ENCODE measurements at places on chromosomes 1 and 21. TPM values are rescaled to one million over a fixed set of nuclear protein-coding genes. Genes with fewer than 3 reads are reported as not detected.

GRCh38 chr1:205356440-205357139 lies at the start of gene KLHDC8A:
TSS of gene KLHDC8A (minus strand) at chr1:205356922. CDS start at chr1:205343604, 13,318 bp downstream.
- H3K4me1 ChIP-seq, result peaks cover 15% of the 10 kb centered on the region
- DNase-seq, result no peak
- H3K4me3 ChIP-seq, result no peak within 1 kb of the TSS
- no peaks in the 10 kb centered on the region for H3K36me3 ChIP-seq
- peaks cover 3% of the 10 kb centered on the region for H3K27me3 ChIP-seq
- H3K27ac ChIP-seq, result no peak within 1 kb of the TSS

GRCh38 chr1:228542981-228543380 lies 55.8 kb downstream of the RNF187 start:
- H3K4me3 ChIP-seq, result no peak overlapping the region
- no peaks in the 10 kb centered on the region for H3K36me3 ChIP-seq
- H3K4me1 ChIP-seq, result no peaks in the 10 kb centered on the region

DNA sequence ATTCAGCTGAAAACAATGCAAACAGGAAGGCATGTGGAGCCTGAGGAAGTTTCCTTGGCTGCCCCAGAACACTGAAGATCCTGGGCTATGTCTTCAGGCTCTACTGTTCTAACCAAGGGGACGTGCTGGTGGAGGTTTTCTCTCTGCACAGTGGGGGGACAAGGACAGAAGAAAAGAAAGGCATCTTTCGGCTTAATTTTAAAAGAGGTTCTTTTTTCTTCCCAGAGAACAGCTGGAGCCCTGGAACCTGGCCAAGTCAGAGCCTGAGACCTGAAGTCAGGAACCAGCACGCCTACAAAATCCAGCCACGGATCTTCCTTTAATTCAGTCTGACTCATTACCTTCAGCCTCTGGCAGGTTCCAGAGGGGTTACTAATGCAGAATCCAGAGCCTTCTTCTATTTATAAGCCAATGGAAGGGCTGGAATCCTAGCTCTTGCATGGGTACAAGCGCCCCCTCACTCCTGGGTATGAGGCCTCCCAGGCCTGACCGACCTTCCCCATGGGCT lies 19.8 kb downstream of the CTNNBIP1 start:
- no peak for DNase-seq
- no peak overlapping the region for H3K4me3 ChIP-seq
- H3K27me3 ChIP-seq, result no peaks in the 10 kb centered on the region
- peaks cover 52% of the 10 kb centered on the region for H3K4me1 ChIP-seq
- H3K27ac ChIP-seq, result peak overlapping the region; percentile 92

GRCh38 chr1:19062258-19063029 lies 106.0 kb upstream of the IFFO2 start:
- no peaks in the 10 kb centered on the region for H3K36me3 ChIP-seq
- peaks cover 13% of the 10 kb centered on the region for H3K4me1 ChIP-seq
- H3K4me3 ChIP-seq, result no peak overlapping the region

The SPATA1 gene
- total RNA-seq, result 1.0 TPM

- H3K36me3 ChIP-seq, result no peaks in the 10 kb centered on the region
- H3K27me3 ChIP-seq, result peaks cover 13% of the 10 kb centered on the region
- no peak overlapping the region for H3K4me3 ChIP-seq
- H3K27ac ChIP-seq, result no peak overlapping the region
- DNase-seq, result no peak
Observed at GRCh38 chr1:233372218-233373120, 44.9 kb downstream of the MAP3K21 start.

DNA sequence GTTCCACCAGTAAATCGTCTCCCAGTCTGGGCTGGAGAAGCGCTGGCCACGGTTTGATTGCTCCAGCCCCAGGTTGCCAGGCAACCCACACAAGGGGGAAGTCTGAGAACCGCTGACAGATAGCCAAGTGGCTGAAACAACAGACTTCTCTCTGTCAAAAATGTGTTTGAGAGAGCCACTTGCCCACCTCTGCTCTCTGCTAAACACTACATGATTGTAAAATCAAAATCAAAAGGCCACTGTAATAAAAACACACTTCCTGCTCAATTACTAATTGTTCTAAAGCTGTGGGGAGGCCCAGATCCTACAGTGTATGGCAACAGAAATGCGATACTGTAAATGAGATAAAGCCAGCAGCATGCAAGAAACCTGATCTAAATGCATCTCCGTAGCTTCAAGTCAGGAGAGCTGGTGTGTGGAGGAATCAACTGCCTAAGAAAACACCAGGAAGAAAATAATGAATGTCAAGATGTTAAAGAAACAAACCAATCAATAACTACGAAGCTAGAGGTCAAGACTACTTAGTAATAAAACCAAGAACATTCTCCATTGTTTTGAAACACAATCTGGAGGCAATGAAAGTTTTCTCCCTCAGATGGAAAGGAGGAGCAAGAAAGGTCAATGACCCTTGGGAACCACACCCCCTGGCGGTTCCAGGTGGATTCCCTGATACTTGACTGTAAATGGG lies 121.2 kb downstream of the SLC45A1 start:
- no peaks in the 10 kb centered on the region for H3K36me3 ChIP-seq
- peaks cover 21% of the 10 kb centered on the region for H3K4me1 ChIP-seq
- DNase-seq, result no peak
- H3K4me3 ChIP-seq, result no peak overlapping the region
- no peaks in the 10 kb centered on the region for H3K27me3 ChIP-seq
- peak overlapping the region; percentile 94 for H3K27ac ChIP-seq

The EVI5 gene
- 66.8 TPM for total RNA-seq

The IVL gene
- total RNA-seq, result not detected

DNA sequence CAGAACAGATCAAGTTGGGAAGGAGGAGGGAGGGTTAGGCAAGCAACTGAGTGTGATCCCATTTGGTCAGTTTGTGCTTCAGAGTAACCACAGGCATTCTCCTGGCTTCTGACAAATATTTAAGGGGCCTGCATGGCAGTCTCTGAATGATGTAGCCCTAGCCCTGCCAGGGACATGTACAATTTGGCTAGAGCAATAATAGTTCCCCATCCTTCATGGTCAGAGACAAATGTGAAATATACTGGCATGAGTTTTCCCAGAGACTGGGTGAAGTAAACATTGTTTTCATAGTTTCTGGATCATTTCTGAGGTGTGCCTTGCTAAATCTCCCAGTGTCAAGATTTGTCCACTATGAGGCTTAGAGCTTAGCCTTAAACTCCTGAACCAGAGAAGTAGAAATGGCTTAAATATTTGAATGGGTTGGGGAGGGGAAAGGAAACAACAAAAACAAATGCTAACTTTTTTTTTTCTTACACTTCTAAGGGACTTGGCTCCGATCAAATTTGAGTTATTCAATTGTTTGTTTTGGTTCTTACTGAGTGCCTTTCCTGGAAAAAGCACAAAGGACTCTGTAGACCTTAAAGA lies 42.0 kb upstream of the UBE2U start:
- DNase-seq, result no peak
- peaks cover 26% of the 10 kb centered on the region for H3K36me3 ChIP-seq
- H3K4me3 ChIP-seq, result no peak overlapping the region
- peak overlapping the region; percentile 86 for H3K27ac ChIP-seq

The ZFYVE9 gene
- total RNA-seq, result 20.9 TPM

DNA sequence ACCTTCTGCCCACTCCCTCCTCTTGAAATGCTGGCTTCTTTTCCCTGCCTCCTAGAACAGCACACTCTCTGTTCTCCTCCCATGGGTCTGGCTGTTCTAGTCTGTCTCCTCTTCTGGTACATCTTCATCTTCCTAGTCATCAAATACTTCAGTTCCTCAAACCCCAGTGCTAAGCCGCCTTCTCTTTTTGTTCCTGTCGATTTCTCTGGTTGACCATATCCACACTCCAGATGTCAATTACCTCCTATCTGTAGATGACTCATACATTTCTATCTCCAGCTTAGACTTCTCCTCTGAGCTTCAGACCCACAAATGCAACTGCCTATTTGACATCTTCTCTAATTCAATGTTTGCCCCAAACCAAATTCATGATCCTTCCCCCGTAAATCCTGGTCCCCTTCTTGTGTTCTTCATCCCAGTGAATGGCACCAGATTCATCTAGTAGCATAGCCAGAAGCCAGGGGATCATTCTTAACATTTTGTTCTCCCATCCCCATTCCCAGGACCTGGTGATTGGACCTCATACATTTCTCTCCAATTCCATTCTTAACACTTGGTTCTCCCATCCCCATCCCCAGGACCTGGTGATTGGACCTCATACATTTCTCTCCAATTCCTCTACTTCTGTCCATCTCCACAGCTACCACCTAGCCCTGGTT lies 35.9 kb downstream of the USP24 start:
- DNase-seq, result no peak
- no peak overlapping the region for H3K27ac ChIP-seq
- H3K36me3 ChIP-seq, result no peaks in the 10 kb centered on the region
- H3K4me3 ChIP-seq, result no peak overlapping the region
- H3K27me3 ChIP-seq, result no peaks in the 10 kb centered on the region
- no peaks in the 10 kb centered on the region for H3K4me1 ChIP-seq

DNA sequence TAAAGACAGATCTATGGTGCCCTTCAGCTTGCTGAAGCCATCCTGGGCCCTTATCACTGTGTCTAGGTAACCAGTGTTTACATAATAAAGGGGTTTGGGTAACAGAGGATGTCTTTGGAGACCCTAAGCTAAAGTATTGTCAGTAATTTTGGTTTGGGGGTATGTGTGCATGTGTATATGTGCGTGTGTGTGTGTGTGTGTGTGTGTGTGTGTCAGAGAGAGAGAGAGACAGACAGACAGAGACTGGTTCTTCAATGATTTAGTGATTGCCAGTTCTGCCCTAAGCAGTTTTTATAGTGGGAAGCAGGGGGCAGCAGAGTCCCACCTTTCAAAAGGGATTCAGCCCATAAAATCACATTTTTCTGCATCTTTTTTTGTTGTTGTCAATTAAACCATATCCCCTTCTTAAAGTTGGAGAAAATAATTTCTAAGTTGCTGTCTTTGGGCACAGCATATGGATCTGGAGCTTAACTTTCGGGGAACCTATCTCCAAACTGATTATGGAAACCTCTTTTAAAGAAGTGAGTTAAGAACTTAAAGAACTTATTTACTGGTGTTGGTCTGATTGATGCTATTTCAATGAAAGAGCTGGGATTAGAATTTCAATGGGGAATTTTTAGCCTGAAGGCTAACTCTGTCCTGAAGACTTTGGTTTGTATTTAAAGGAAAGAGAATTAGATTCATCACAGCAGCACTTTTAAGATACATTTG lies 51.1 kb downstream of the ZNF326 start:
- no peak overlapping the region for H3K4me3 ChIP-seq
- no peaks in the 10 kb centered on the region for H3K4me1 ChIP-seq
- peaks cover 5% of the 10 kb centered on the region for H3K27me3 ChIP-seq

DNA sequence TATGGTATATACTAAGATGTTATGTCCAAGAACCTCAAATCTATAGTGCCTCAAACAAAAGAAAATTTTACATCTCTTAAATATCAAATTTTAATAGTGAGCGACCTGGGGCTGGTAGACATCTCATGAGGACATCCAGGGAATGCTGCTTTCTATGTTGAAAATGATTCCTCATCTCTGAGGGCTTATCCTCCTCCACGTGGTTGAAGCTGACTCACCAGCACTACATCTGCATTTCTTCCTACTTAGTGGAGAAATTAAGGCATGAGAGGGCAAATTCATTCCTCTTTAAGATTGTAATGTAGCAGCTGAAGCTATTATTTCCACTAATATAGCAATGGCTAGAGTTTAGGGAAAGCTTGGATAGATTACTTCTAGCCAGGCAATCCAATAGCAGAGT lies 529.5 kb downstream of the COL11A1 start:
- no peak overlapping the region for H3K27ac ChIP-seq
- H3K36me3 ChIP-seq, result no peaks in the 10 kb centered on the region
- DNase-seq, result no peak
- H3K4me1 ChIP-seq, result no peaks in the 10 kb centered on the region
- peaks cover 10% of the 10 kb centered on the region for H3K27me3 ChIP-seq

The OLFML3 gene
- total RNA-seq, result 33.1 TPM

DNA sequence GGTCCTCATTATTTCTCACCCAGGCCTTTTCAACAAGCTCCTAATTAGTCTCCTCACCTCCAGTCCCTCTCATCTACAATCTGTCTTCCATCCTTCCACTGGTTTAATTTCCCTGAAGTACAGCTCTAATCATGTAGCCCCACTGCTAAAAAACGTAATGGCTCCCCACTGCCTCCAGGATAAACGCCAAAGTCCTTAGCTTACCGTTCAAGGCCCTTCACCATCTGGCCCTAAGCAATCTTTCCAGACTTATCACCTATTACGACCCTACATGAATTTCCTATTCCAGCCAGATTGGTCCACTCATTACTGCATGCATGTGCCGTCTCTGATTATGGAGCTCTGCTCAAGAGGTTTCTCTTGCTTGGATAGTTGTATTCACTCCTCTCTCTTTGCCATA lies 83.1 kb upstream of the DAB1 start:
- H3K36me3 ChIP-seq, result no peaks in the 10 kb centered on the region
- H3K27ac ChIP-seq, result no peak overlapping the region
- no peak overlapping the region for H3K4me3 ChIP-seq
- H3K4me1 ChIP-seq, result no peaks in the 10 kb centered on the region
- peaks cover 7% of the 10 kb centered on the region for H3K27me3 ChIP-seq

GRCh38 chr1:18666317-18666920 lies 35.8 kb downstream of the PAX7 start:
- peaks cover 35% of the 10 kb centered on the region for H3K27me3 ChIP-seq
- H3K27ac ChIP-seq, result no peak overlapping the region
- no peaks in the 10 kb centered on the region for H3K4me1 ChIP-seq
- no peak for DNase-seq

The KRTAP19-3 gene
- total RNA-seq, result not detected

The ZNF670 gene
- total RNA-seq, result 3.6 TPM

GRCh38 chr21:33169359-33169758 lies 60.4 kb upstream of the IFNAR2 start:
- DNase-seq, result no peak
- no peaks in the 10 kb centered on the region for H3K36me3 ChIP-seq
- peaks cover 53% of the 10 kb centered on the region for H3K27me3 ChIP-seq
- H3K27ac ChIP-seq, result no peak overlapping the region
- no peaks in the 10 kb centered on the region for H3K4me1 ChIP-seq

The PTGFR gene
- total RNA-seq, result 2.0 TPM

DNA sequence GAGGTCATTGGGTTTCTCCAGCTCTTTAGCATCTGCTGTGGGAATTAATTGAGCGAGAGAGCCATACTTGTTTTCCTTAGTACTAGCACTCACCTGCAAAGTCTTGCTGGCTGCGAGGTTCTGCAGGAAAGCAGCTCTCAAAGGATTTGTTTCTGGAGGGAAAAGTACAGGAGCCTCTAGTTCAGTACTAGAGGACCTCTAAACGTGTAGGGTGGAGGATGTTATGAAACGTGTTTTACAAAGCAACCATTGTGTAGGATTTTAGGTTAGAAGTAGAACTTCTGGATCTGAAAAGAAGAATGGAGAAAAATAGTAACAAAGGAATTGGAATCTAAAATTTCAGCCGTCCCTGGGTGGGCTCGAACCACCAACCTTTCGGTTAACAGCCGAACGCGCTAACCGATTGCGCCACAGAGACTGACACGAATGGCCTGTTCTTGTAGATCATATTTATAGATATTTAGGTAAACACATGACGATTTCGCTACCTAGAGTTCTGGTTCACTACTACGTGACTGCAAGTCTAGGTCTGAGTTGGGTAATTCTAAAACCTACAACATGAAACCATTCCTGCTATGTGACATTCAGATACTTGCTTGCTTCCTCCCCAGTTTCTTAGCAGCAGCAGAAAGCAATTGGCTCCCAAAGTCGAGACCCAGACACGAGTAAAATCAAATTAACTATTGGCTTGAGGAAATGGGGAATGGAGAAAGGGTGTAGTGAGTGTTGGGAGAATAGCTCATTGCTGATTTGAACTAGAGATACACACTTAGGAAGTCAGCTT lies 60.2 kb upstream of the CFAP126 start:
- H3K36me3 ChIP-seq, result no peaks in the 10 kb centered on the region
- H3K4me3 ChIP-seq, result peak overlapping the region; percentile 63
- H3K27ac ChIP-seq, result peak overlapping the region; percentile 49
- H3K4me1 ChIP-seq, result peaks cover 14% of the 10 kb centered on the region
- H3K27me3 ChIP-seq, result peaks cover 43% of the 10 kb centered on the region

Measured in chondrocyte (in vitro differentiated cells).